ENCODE measurements at places on chromosomes 7 and 10. TPM values are rescaled to one million over a fixed set of nuclear protein-coding genes. Genes with fewer than 3 reads are reported as not detected.

- DNase-seq: no peak
Measured at GRCh38 chr10:11192304-11193000, 174.8 kb downstream of the CELF2 start.

ZNF680 gene
- 21.9 TPM for polyA plus RNA-seq

GRCh38 chr10:55329796-55330195 lies 528.8 kb upstream of the PCDH15 start:
- DNase-seq: no peak

PTPN12 gene
- polyA plus RNA-seq: 143 TPM

STEAP1 gene
- 1.4 TPM for polyA plus RNA-seq

DNA sequence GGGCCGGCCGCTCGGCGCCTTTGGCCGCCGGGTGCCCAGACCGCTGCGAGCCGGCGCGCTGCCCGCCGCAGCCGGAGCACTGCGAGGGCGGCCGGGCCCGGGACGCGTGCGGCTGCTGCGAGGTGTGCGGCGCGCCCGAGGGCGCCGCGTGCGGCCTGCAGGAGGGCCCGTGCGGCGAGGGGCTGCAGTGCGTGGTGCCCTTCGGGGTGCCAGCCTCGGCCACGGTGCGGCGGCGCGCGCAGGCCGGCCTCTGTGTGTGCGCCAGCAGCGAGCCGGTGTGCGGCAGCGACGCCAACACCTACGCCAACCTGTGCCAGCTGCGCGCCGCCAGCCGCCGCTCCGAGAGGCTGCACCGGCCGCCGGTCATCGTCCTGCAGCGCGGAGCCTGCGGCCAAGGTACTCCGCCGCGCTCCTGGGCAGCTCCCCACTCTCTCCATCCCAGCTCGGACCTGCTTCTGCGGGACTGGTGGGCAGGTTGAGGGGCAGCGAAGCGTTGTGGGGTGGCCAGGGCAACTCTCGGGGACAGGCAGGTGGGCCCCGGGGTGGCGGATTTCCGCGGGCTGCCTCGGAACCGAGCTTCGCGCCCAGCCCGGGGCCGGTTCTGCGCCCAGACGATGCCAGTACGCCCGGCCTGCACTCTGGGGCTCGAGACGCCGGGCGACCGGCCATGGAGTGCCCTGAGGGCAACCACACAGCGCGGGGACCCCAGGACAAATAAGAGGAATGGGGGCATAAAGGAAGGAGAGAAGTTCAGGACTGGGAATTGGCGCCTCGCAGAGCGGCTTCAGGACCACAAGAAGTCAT lies 578 bp downstream of the HTRA1 start:
- no peak for DNase-seq

- DNase-seq: no peak
Measured at GRCh38 chr10:51892965-51893658, 193.7 kb upstream of the CSTF2T start.

DNA sequence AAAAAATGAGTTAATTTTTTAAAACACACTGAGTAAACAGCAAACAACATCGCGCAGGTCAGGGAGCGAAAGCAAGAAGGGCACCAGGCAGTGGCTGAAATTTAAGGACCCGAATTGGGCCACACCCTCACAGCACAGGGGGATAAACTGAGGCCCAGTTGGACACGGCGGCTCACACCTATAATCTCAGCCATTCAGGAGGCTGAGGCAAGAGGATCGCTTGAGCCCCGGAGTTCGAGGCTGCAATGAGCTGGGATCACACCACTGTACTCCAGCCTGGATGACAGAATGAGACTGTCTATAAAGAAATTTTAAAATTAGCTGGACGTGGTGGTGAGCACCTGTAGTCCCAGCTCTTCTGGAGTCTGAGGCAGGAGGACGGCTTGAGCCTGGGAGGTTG lies 69.6 kb downstream of the PDGFA start:
- no peak for DNase-seq

DNA sequence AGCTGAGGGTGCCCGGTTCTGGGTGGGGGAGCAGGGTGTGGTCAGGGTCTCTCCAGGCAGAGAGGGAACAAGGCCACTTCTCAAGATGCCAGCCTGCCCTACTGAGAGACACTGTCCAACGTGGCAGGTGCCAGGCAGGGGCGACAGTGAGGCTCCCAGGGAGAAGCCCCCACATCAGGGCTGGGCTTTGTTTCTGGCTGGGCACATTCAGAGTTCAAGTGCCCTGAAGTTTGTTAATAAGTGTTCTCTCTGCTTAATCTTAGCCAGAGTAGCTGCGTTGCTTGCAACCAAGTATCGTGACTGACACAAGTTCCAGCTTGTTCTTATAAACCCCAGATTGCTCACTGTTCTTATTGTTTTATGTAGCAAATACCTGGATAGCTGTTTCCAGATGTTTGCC lies 21.8 kb downstream of the FOXL3 start:
- no peak for DNase-seq

DNA sequence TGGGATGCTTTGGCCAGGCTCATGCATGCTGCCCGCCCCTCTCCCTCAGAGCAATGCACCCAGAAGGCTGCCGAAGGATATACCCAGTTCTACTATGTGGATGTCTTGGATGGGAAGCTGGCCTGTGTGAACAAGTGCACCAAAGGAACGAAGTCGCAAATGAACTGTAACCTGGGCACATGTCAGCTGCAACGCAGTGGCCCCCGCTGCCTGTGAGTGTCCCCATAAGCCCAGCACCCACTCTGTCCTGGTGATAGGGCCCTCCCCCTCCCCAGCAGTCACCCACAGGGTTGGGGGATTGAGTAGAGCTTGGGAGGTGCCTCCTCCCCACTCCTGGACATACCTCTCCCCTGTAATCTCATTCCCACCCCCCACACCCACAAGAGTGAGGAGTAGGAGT lies 7.0 kb upstream of the MUC17 start:
- no peak for DNase-seq

FGL2 gene
- polyA plus RNA-seq: 7.5 TPM

- no peak for DNase-seq
Measured at GRCh38 chr7:129843365-129843898, 109.3 kb downstream of the UBE2H start.

GRCh38 chr7:152173372-152174070 lies 148.0 kb downstream of the GALNT11 start:
- no peak for DNase-seq

MRC1 gene
- 22.2 TPM for polyA plus RNA-seq

DNA sequence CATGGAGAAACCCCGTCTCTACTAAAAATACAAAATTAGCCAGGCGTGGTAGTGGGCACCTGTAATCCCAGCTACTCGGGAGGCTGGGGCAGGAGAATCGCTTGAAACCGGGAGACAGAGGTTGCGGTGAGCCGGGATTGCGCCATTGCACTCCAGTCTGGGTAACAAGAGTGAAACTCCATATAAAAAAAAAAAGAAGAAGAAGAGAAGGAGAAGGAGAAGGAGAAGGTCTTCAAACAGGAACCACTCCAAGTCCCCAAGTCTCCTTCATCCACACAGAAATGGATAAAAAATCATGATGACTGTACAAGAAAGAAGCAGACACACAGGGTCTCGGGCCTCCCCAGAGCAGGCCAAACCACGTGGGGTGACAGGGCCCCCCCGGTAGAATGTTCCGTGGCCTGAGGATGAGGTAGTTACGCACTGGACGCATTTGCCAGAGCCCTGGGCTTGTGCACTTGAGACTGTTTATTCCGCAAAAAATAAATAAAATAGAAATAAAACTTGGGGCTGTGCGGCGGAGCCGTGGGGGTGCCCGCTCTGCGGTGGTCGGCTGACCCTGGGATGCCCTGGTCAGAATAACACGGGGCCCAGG lies 15.8 kb downstream of the VENTX start:
- no peak for DNase-seq

DNA sequence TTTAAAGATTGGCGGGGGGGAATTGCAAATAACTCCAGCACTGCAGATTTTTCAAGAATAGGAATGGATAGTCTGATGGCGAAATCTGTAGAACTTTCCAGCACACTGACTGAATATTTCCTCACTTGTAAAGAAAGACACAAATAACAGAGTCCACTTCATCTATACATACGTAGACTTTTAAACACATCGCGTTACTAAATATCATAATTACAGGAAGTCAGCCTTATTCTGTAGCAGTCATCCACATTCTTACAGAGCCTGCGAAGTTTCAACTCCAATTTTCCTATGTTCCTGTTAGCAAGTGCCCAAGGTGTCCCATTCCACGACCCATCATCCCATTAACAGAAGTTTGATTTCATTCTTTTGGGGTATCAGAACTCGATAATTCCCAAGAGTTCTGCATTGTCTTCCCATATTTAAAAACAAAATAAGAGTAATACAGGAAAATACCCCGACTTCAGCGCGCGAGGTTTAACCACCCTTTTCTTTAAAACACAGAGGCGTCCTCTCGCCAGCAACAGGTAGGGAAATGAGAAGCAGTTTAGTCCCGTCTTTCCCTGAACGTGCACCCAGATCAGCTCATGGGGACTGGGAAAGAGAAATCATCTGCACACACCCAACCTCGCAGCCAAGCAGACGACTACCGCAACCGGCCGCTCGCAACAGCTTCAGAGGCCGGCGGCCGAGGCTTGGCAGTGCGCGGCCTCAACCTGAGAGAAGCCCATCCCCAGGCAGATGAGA lies 880 bp downstream of the HERC4 start:
- DNase-seq: peak; percentile 16

ANKRD2 gene
- not detected for polyA plus RNA-seq

DNA sequence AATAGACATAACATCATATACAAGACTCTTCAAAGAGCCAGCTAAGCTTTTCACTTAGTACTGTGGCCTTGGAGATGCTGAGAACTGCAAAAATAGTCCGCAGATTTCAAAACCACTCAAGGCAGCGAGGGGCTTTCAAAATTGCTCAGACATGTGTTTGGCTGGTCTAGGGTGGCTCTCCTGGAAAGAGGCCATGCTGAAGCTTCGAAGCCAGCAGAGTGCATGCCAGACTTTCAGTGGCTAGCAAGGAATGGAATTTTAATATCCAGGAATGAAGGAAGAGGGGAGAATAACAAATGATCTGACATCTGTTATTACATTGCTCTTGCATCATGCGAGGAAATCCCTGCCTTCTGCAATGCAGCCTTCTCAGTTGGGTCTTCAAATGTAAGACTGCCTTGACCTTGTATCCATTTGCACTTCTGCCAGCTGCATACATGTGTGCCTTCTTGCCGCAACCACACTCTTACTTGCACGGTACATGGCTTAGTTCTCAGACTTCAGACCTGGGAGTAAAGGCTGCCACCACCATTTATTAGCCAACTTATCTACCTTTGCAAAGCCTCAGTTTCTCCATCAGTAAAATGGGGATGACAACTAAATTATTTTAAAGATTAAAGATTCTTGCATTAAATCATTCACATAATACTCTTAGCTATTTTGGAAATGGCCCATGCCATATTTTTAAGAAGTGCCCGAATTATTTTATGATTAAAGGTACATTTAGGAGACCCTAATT lies 55.9 kb downstream of the ITIH5 start:
- peak; percentile 89 for DNase-seq

RPEL1 gene
- polyA plus RNA-seq: 0.28 TPM

GRCh38 chr7:105250706-105251105 lies 138.0 kb downstream of the SRPK2 start:
- DNase-seq: no peak

ATOH7 gene
- polyA plus RNA-seq: 0.13 TPM

MYO3A gene
- 4.1 TPM for polyA plus RNA-seq

SAMD8 gene
- 16.7 TPM for polyA plus RNA-seq

TAS2R41 gene
- not detected for polyA plus RNA-seq

- DNase-seq: no peak
Measured at GRCh38 chr10:13844651-13845050, 257.9 kb downstream of the PRPF18 start.

- no peak for DNase-seq
Measured at GRCh38 chr7:132537456-132538145, 38.7 kb downstream of the PLXNA4 start.

DNA sequence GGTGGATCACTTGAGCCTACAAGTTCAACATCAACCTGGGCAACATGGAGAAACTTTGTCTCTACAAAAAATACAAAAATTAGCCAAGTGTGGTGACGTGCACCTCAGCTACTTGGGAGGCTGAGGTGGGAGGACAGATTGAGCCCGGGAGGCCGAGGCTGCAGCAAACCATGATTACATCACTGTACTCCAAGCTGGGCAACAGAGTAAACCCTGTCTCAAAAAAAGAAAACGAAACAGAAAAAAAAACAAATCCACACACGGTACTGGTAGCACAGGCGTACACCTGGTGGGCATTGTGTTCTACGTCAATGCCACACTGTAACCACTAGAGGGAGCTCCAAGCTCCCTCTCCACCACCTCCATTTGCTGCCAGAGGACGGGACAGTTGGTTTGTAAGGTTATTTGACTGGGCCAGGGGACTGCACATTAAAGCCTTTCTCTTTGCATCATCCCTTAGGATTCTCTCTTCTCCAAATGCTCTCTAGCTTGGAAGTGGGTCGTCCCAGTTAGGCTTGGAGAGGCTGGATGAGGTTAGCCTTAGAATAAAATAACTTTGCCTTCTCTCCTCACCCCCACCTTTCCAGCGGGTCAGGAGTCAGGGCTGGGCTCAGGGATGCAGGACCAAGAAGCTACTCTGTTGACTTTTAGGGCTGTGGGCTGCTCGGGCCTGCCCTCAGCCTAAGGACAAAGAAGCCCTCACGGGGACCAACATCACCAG lies 130.8 kb downstream of the SORBS1 start:
- DNase-seq: peak; percentile 69

PNLIPRP2 gene
- polyA plus RNA-seq: not detected

CABCOCO1 gene
- 2.0 TPM for polyA plus RNA-seq

DNA sequence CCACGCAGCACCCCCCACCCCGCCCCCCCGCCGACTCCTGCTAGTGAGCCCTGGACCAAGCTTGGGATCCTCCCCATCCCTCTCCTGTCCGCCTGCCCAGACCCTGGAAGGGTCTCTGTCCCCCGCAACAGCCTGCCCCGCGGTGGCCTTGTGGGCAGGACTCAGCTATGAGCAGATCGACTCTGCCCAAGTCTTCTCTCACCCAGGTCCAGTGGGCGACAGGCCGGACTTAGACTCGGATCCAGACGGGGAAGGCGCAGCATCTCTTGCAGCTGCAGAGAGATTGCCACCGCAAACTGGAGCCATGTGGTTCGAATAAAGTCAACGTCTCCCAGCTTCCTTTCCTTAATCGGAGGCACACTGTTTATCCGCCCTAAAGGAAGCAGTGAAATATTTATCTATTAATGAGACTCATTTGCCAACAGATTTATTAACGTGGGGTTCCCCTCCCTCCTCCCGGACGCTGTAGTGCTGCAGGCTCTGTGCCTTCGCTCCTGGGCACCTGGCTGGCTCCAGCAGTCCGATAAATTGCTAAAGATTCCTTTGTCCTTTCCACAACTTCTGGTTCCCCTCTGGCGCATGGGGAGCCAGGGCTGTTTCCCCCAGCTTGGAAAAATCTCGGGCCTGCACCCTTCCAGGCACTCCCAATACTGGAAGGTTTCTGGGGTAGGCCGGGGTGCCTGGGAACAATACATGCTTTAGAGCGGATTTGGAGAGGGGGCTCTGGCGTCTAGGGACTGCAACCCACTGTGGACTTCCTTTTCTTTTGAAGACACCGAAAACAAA lies 634 bp upstream of the HOXA7 start:
- DNase-seq: no peak

FGF8 gene
- not detected for polyA plus RNA-seq

- DNase-seq: no peak
Measured at GRCh38 chr7:149489391-149490024, 8.1 kb downstream of the ZNF746 start.

GRCh38 chr10:132129431-132129830 lies 57.3 kb upstream of the DPYSL4 start:
- DNase-seq: no peak

PPP1R9A gene
- polyA plus RNA-seq: 21.7 TPM
